ENCODE measurements at places on chromosomes 16 and 17.
A peak's percentile ranks its signal among the peaks of the same experiment; 100 is the strongest.

DNA sequence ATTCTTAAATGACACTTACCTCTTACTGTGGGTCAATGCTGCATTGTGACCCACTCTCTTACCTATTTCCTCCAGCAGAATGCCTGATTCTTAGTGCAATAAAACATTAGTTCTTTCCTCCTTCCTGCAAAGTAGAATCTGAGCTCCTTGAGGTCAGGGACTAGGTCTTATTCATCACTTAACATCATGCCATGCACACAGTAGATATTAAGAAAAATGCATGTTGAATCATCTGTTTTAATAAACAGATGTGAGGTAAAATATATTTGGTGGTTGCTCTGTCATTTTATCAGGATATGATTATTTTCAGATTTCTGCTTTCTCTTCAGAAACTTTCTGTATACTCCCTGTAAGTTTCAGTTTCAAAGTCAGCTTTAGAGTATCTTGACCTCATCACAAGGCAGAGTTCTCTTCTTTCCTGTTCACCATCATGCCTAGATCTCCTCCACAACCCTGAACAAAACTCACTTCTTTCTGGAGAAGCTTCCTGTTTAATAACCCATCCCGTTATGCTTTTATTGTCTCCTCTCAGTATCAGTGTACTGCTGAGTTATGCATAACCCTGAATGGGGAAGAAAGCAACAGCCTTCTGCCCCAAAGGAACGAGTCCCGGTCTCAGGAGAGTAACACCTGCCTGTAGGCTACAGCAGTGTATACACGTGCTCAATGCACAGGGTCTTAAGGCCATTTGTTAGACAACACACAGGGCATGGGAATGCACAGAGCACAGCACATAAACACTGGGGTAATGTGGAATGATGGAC is 30.3 kb upstream of the SUPT4H1 start:
- no peak for DNase-seq

DNA sequence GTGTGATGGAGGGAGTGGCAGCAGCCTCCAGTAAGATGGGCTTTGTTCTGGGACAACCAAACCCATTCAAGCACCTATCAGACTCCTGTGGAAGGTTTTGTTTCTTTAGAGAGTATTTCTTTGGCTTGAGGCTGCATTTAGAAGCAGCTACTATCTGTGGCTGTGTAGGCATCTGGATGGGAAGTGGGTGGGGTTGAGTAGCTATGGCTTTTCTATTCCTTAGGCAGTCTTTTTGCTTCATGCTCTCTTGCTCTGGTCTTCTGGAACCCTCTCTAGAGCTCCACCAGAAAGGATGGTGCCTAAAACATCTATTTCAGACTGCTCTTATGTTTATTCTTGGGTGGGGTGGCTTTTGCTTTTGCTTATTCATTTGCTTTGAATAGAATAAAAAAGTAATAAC is 19.9 kb downstream of the TNRC6A start:
- no peak for DNase-seq

DNA sequence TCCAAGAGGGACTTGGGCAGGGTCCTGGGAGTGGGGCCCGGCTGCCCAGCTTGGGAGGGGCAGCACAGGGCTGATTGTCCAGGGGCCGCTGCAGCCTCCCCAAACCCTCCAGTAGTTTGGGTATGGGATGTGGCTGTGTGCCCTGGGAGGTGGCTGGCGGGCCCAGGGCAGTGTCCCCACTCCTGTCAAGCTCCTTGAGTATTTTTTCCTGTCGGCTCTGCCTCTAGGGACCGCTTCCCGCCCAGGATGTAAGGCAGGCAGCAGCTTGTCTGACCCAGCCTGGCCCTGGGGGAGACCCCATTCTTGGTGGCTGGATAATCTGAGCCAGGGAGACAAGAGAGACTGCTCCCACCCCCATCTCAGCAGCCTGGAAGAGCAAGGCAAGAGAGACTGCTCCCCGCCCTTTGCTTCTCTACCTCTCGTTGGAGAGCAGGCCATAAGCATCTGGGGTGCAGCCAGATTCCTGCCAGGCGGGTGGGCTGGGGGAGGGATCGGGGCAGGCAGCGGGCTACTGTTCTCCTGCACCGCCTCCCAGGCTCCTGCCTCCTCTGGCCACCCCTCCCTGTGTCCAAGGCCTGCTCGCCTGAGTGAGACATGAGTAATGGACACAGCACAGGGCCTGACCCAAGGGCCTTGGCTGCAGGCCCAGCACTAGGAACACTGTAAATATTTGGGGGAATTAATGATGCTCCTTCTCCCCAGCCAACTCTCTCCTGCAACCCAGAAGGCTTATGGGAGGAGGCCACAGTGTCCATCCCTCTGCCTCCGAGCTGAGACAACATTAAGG is 18.4 kb upstream of the ITGA3 start:
- peak; percentile 95 for DNase-seq

DNA sequence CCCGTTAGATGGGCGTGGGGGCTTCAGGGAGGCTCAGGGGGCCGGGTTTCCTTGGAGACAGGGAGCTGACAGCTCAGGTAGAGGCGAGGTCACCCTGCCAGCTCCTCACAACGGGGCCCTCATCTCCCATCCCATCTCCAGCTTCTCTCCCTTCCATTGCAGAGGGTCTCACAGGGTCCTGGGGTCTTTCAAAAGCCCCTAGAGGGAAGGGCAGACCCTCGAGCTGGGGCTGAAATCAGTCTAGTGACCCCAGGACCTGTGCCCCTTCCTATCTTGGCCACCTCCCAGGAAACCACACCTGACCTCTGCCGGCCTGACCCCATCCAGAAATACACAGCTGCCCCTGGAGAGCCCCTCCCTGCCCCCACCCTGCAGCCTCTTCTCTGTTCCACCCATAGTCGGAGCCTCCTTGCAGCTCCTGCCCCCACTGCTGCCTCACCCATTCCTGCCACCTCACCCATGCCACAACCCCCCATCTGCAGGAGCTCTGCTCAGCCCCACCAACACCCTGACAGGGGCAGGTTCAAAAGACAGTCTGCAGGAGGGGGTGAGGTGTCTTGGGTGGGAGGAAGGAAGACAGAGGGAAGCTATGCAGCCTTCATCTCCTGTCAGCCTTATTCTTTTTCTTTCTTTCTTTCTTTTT is 23.4 kb downstream of the PIK3R5 start:
- DNase-seq = no peak

DNA sequence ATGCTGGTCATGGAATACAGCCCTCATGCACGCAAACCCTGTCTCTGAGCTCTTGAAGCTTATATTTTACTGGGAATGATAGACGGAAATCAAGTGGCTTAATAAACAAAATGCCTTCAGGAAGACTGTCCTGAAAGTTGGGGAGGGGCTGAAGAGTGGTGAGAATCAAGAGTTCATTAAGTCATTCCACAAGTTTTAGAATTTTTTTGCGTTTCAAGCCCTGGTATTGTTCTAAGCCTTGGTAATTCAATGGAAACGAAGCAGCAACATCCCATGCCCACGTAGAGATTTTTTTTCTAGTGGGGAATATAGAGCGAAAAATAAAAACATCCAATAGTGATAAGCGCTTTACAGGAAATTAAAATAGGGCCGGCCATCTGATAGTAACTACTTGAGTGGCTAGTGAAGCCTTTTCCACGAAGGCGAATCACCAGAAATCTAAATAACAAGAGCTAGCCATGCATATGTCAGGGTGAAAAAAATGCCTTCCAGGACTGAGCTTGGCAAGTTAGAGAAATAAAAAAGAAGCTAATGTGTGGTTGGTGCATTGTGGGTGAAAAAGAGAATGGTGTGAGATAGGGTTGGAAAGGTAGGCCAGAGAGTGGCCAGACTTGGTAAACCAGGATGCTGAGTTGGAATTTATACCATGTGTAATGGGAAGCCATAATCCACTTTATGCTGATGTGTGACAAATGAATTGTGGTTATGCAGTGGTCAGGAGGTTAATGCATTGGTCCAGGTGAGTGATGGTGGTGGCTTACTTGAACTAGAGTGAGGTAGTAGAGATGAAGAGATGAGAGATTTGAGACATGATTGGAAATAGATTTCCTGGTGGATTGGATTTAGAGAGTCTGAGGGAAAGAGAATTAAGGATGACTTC is 772 bp downstream of the PFAS start:
- DNase-seq = no peak

- DNase-seq = no peak
Observed at GRCh38 chr17:75825149-75825552, 19.1 kb downstream of the UNC13D start.

GRCh38 chr17:7027335-7027734 is 4.5 kb downstream of the BCL6B start:
- no peak for DNase-seq

- no peak for DNase-seq
Observed at GRCh38 chr16:56971768-56972043, 10.0 kb downstream of the CETP start.

DNA sequence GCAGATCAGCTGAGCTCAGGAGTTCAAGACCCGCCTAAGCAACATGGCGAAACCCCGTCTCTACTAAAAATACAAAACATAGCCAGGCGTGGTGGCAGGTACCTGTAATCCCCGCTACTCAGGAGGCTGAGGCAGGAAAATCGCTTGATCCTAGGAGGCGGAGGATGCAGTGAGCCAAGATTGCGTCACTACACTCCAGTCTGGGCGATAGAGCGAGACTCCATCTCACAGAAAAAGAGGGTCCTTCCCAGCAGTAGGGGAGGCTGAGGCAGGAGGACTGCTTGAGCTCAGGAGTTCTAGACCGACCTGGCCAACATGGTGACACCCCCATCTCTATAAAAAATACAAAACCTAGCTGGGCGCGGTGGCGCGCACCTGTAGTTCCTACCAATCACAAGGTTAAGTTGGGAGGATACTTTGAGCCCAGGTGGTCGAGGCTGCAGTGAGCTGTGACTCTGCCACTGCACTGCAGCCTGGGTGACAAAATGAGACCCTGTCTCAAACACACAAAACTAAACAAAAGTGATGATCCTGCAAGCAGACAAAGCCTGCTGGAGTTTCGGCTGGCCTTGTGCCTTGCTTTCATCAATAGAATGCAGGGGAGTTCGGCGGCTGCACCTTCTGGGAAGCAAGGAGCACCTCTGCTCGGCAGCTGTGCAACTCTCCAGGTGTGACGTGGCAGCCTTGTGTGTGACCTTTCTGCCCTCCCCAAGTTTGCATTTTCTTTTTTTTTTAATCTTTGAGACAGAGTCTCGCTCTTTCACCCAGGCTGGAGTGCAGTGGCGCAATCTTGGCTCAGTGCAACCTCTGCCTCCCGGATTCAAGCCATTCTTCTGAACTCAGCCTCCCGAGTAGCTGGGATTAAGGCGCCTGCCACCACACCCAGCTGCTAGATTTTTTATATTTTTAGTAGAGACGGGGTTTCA is 12.4 kb upstream of the YWHAE start:
- DNase-seq = peak; percentile 51

- no peak for DNase-seq
Observed at GRCh38 chr17:6570731-6571451, 14.5 kb upstream of the PITPNM3 start.

GRCh38 chr17:65185668-65186382 is 48.7 kb downstream of the RGS9 start:
- no peak for DNase-seq

GRCh38 chr16:89601906-89602272 is 11.6 kb upstream of the DPEP1 start:
- peak; percentile 69 for DNase-seq

GRCh38 chr16:58125041-58125440 is 4.1 kb downstream of the CFAP20 start:
- DNase-seq = no peak

GRCh38 chr16:29925781-29926710 is at the start of gene KCTD13:
Gene KCTD13 (minus strand): TSS chr16:29926226. CDS start chr16:29926033, 193 bp downstream.
- DNase-seq = peak; percentile 64

DNA sequence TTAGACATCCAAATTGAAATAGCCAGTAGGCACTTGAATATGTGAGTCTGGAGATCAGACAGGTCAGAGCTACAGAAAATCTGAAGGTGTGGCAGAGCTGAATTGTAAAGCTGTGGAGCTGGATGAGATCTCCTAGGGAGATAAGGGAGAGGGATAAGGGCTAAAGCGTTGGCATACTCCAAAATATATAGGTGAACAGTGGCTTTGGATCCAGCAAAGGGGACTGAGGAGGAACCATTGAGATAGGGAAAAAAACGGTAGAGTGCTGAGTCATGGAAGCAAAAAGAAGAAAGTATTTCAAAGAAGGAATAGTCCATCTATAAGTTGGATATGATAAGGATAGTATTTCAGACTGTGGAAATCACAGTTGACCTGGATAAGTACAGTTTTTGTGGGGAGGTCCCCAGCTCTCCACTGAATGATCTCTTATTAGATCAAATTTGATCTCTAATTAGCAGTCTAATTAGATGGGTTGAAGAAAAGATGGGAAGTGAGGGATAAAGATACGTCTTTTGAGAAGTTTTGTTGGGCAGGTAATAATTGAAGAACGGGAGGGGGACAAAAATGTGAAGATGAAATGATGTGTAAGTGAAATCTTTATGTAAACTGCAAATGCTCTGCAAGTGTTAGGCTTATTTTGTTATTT is 587 bp upstream of the DBF4B start:
- no peak for DNase-seq

DNA sequence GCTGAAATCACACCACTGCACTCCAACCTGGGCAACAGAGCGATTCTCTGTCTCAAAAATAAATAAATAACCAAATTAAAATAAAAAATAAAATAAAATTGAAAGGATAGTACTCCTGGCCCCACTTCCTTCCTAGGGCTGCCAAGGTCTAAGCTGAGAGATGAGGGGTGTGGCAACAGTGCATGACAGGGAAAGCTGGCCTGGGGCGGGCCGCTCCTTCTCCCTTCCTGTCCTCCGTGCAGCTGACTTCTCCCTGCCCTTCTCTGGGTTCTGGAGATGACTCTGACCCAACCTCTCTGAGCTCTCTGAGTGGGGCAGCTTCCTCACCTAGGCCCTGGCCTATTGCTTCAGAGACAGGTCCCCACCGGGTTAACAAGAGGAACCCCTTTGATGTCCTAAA is 8.7 kb upstream of the SLC25A39 start:
- DNase-seq = no peak

DNA sequence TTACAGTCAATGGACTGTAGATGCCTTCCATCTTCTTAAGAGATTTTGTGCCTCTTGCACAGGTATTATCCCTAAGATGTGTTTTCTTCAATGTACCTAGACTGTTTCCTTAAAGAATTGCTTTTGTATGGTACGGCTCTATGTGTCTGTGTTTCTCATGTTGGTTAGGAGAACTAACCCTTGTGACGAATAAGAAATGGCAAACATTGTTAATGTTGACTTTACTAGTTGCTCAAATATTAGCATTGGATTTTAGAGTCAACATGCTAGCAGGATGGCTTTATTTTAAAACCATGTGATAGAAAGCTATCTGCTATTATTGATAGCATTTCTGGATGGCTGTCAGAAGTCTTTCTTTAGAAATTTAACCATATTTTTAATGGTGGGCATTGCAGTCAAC is 34.5 kb downstream of the WWOX start:
- DNase-seq = no peak

- no peak for DNase-seq
Observed at GRCh38 chr17:7839190-7839875, 5.3 kb downstream of the KDM6B start.

GRCh38 chr16:88405216-88406060 is 22.7 kb downstream of the ZNF469 start:
- no peak for DNase-seq
